ENCODE measurements at places on chromosomes 16 and 17. TPM values are rescaled to one million over a fixed set of nuclear protein-coding genes. Genes with fewer than 3 reads are reported as not detected.
A peak's percentile ranks its signal among the peaks of the same experiment; 100 is the strongest.

Gene RNF157
- total RNA-seq: 0.10 TPM

Gene ABCC12
- not detected for total RNA-seq

Gene KRTAP4-4
- not detected for total RNA-seq

Gene KIF2B
- total RNA-seq: 0.17 TPM

Gene EME1
- 24.4 TPM for total RNA-seq

Gene CASKIN1
- total RNA-seq: 1.2 TPM

Gene RPL38
- total RNA-seq: 2,345 TPM

GRCh38 chr16:54977211-54977610 lies 46.5 kb downstream of the IRX5 start:
- DNase-seq: no peak

GRCh38 chr16:524274-525040 lies 3.1 kb upstream of the CAPN15 start:
- no peak for DNase-seq

DNA sequence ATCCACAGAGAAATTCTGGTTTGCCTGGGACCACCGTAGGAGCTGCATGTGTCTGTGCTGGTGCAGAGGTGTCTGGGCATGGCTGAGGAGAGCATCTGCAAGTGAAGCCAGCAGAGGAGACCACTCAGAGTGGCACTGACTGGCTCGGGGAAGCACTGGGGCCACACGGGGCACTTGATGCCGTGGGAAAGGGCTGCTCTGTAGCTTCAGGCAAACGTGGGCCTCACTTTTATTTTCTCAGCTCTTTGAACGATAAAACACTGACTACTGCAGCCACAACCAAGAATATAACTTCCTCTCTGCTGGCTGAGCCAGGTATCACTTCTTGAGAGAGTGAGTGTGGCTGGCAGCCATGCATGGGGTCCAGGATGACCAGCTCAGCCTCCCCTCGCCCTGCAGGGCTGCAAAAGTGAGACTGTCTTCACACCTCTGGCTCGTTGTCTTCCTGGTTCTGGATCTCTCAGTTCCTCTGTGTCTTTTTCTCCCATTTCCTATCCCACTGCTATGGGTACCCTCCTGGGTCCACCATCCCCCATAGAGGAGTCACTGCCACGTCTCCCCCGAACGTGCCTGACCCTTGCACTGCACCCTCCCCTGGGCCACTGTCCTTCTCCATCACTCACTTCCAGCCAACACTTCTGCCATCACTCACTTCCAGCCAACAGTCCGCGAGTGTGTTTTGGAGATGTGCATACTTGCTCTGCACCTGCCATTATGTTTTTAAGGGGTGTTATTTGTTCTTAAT lies 201.4 kb upstream of the CHMP6 start:
- DNase-seq: peak; percentile 29

- DNase-seq: peak; percentile 4
Measured at GRCh38 chr16:76278980-76279379, 1.8 kb downstream of the CNTNAP4 start.

DNA sequence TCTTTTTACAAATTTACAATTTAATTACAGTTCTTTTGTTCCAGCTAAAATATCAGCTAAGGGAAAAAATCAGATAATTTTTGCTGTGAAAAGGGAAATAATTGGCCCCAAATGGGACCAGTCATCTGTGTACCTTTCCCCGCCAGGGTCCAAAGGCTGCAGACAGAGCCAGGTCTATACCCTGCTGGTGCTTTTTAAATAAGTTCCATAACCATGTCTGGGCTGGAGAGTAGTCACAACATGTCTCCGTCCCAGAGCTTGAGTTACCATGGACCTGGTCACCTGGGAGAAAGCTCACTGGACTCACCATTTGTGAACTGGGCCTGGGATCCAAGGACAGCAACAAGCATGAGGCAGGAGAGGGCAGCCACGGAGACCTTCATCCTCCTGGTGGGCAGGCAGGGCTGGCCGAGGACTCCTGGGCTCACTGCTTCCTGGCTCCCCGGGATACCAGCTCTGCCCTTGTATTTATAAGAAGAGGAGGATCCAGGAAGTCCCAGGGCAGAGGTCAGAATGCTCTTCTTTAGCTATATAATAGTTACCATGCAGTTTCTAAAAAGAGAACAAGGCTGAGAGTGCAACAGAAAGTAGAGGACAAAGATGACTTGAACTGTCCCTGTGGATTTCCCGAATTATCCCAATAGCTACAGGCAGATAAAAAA lies at the start of gene CCL15:
TSS of gene CCL15 (minus strand) at position 444 of the 662 bp plus-strand sequence. CDS start at position 383, 61 bp downstream.
- DNase-seq: no peak

- no peak for DNase-seq
Measured at GRCh38 chr17:27793906-27794569, 6.3 kb downstream of the NOS2 start.

- DNase-seq: no peak
Measured at GRCh38 chr17:79191270-79191934, 116.8 kb downstream of the ENGASE start.

- peak; percentile 61 for DNase-seq
Measured at GRCh38 chr16:69709456-69710084, 16.8 kb downstream of the NQO1 start.

- no peak for DNase-seq
Measured at GRCh38 chr16:89040861-89041570, 52.6 kb upstream of the ACSF3 start.

DNA sequence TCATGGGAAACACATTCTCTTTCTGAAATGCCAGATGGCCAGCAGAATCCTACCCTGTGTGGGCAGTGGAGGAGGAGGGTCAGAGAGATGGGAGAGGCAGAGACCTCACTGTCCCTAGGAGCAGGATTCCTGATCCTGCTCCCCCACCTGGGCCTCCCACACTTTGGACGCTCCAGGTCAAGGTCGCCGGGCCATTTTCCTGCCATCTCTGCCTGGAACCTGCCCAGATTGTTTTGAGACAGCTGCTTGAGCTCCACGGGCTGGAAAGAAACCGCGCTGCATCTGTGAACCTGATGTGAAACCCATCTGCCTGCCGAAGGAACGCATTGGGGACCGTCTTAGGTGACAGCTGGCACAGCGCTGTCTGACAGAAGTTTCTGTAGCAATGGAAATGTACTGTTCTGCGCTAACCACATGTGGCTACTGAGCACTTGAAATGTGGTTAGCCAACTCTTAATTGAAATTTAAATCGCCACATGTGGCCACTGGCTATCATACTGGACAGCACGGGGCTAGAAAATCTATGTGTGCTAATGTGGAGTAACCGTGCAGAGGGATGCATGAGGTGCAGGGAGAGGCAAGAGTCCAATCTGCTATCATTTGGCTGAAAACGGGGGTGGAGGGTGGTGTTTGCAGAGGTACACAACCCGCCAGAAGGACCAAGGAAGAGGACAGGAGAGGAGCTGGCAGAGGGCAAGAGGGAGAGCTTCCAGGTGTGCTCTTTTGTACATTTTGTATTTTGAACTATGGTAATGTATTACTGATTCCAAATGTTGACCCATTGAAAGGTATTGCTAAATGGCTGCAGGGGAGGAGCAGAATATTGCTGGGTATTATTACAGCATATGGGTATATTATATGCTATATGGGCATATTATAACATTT lies 15.4 kb upstream of the NUBP1 start:
- DNase-seq: no peak

GRCh38 chr16:13953501-13953900 lies 33.5 kb downstream of the ERCC4 start:
- DNase-seq: no peak

DNA sequence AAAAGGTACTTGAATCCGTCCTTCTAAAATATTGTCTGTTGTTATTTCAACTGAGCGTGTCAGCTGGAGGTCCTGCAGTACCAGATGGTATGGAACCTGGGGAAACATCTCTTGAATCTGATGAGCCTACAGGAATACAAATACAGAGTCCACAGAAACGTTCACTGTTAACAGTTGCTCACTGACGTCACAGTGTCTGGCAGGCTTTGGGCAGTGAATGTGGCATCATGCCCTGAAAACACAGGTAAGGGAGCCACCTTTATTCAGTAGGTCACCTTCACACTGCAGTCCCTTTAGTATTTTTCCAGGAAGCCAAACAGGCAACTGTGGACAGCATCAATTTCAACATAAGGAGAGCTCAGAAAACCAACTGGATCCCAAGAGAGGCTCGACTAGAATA lies 56.1 kb downstream of the AMFR start:
- no peak for DNase-seq

DNA sequence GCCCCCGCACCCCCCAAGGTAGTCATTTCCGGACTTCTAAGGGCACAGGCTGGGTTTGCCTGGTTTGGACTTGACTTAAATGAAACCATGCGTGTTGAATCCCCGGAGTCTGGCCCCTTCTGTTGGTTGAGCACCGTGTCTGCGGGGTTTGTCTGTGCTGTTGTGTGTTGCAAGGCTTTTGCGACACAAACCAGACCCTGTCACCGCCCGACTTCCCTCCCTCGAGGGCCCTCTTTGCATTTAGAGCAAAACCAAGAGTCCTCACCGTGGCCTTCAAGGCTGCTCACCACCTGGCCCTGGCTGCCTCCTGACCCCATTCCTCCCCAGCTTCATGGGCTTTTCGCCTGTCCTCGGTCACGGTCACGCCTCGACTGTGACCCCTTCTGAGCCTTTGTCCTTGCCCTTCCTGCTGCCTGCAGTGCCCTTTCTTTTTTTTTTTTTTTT lies 7.4 kb downstream of the CRISPLD2 start:
- no peak for DNase-seq

GRCh38 chr17:21171309-21171922 lies 42.5 kb downstream of the TMEM11 start:
- no peak for DNase-seq

DNA sequence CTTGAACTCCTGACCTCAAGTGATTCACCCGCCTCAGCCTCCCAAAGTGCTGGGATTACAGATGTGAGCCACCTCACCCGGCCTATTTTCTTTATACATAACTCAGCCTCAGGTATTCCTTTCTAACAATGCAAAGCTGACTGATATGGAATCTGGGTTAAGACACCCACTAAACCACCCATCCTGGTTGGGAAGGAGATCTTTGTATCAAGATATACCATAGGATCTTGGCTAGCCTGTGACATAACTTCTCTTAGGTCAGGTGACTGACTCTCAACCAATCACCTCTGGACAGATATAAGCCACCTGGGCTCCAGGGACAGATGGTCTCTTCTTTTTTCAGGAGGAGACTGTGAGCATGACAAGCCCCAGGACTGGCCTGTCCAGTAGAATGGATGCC lies 51.2 kb upstream of the NKD1 start:
- peak; percentile 49 for DNase-seq

DNA sequence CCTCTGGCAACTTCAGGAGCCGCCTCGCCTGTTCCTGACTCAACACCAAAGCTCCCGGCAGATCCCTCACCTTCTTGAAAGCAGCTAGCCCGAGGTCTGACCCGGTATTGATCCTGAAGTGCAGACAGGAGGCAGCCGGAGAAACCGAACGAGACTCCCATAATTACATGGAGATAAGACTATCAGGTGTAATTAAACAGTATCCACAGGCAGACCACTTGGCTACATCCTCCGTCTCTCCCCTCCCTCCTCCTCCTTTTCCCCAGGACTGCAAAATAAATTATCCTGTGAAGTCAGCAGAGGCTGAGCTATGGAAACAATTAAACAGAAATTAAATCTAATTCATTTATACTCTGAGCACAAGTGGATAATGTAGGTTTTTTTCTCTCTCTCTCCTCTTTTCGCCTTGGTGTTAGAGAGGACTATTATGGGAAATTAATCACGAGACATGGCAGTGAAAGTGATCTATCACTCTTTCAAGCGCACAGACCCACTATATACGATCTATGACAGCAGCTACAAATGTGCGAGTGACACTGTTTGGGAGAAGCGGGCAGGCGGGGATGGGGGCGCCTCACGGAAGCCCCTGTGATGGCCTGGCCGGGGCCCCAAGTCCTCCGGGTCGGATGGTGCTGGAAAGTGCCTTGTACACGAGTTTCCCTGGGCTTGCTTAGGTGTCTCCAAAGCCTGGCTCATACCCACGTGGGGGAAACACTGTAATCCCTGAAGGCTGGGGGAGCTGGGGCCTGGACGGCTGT lies 92.8 kb downstream of the RBFOX3 start:
- DNase-seq: no peak

DNA sequence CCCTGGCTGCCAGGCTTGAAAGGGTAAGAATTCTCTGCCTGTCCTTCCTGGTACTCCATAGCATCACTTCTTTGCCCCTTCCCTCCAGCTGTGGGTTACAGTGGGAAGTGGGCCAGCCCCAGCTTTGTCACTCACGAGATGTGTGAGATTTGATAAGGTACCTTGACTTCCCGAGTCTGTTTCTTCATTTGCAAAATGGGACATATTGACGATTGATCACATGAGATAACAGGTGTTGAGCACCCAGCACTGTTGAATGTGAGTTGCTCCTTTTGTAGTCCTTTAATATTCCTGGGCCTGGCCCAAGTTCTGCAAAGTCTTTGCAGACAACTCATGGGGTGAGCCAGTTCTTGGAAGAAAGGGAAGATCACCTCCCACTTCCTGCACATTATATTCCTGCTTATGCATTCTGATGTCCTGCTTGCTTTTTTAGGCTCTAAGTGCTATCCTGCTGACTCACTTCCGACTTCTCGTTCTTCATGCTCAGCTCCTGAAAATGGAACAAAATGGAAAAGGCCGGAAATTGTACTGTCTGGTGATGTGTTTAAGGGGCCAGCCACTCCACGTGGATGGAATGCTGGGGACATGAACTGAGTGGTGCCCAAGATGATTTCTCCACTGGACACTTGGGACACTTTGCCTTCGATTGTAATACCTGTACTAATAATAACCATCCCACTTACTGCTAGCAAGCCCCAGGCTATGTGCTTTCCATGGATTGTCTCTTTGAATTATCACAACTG lies 8.3 kb upstream of the NLK start:
- peak; percentile 96 for DNase-seq
